ENCODE measurements at places on chromosomes 16 and 17.

DNA sequence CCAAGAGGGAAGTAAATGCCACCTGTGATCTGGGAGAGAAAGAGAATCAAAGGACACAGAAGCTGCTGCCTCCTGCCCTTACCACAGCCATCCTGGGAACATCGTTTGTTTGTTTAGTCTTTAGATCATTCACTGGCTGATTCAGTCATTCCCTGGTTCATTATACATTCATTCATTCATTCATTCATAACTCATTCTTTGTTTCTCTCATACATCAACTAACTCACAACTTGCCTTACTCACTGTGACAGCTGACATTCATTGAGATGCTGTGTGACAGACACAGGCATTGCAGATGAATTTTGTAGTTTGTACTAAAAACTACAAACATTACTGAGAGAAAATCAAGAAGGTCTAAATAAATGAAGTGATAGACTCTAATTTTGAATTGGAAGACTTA is 291.0 kb upstream of the TNRC6C start:
- no peak for DNase-seq

- peak; percentile 81 for DNase-seq
Measured at GRCh38 chr16:66977341-66978113, 10.9 kb upstream of the CES4A start.

DNA sequence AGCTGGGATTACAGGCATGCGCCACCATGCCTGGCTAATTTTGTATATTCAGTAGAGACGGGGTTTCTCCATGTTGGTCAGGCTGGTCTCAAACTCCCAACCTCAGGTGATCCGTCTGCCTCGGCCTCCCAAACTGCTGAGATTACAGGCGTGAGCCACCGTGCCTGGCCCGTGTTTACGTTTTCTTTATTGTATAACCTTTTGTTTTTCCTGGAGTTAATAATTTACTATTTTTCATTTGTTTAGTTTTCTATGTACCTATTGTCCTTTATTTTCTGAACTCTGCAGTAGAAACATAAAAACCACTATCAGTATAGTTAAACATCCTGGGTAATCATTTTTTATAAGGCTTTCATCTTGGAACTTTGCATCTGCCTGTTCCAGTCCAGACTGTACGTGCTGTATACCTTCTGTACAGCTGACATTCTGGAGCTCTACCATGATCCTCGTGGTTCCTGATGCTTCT is 73.6 kb downstream of the PPM1E start:
- DNase-seq, result no peak

GRCh38 chr16:86892509-86892908 is 314.2 kb downstream of the FOXL1 start:
- DNase-seq, result no peak

- no peak for DNase-seq
Measured at GRCh38 chr16:50721549-50722404, 20.1 kb upstream of the CYLD start.

DNA sequence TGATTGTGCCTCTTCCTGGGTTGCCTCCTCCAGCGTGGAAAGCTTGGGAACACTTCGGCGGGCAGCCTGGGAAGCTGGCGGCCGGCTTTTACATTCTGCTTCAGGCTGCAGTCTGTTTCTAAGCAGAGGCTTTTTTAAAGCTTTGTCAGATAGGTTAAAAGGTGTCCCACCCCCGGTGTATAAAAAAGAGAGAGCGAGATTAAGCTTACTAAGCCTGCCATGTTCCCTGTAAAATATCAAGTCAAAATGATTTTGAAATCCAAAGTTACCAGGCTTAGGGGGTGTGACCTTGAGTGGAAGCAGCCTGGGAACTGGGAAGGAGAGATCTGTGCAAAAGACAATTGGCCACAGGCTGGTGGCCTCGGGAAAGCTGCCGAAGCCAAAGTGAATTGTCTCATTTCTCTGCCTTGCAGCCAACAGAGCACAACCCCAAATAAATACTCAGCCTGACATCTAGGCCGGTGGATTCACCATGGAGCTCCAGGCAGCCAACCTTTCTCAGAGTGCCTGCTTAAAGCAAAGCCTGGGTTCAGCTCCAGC is 254.5 kb downstream of the FTO start:
- no peak for DNase-seq

DNA sequence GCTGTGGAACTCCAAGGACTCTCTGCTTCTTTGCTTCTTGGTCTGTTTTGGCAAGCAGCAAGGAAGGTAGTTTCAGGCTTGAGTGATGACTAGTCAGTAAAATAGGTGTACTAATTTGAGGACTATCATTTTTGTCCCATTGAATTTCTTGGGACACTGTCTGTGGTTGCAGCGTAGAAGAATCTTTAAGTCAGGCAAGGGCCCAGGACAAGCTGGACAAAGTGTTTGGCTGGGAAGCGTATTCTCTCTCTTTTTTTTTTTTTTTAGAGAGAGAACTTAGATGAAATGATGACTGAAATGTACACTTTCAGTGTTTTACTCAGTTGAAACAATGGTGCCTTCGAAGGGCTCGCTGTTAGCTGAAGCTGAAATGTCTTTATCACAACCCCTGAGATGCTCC is 105.0 kb downstream of the BANP start:
- no peak for DNase-seq

GRCh38 chr16:11100239-11100750 is 155.7 kb downstream of the SOCS1 start:
- peak; percentile 97 for DNase-seq

DNA sequence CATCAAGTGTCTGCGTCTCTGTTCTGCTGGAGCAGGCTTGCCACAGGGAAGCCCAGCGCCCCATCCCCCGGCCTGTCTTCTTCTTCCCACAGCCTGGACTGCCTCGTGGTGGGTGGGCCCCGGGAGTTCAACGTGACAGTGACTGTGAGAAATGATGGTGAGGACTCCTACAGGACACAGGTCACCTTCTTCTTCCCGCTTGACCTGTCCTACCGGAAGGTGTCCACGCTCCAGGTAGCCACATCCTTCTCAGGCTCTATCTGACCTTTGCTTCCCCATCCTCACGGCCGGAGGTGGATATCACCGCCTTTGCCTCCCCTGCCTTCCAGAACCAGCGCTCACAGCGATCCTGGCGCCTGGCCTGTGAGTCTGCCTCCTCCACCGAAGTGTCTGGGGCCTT is 29.8 kb upstream of the ITGAX start:
- no peak for DNase-seq

GRCh38 chr16:87956365-87957231 is 5.4 kb downstream of the BANP start:
- peak; percentile 47 for DNase-seq

- DNase-seq, result no peak
Measured at GRCh38 chr17:2051933-2052559, 2.9 kb upstream of the HIC1 start.

DNA sequence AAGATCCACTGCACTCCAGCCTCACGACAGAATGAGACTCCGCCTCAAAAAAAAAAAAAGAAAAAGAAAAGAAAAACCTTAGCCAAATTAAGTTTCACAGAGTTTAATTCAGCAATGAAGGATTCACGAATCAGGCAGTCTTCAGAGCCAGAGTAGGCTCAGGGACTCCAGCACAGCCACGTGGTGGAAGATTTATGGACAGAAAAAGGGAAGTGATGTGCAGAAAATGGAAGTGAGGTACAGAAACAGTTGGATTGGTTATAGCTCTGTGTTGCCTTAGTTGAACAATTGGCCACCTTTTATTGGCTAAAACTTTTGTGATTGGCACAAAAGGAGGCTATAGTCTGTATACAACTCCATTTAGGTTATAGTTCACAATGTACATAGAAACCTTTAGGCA is 256.6 kb downstream of the HS3ST3B1 start:
- no peak for DNase-seq

DNA sequence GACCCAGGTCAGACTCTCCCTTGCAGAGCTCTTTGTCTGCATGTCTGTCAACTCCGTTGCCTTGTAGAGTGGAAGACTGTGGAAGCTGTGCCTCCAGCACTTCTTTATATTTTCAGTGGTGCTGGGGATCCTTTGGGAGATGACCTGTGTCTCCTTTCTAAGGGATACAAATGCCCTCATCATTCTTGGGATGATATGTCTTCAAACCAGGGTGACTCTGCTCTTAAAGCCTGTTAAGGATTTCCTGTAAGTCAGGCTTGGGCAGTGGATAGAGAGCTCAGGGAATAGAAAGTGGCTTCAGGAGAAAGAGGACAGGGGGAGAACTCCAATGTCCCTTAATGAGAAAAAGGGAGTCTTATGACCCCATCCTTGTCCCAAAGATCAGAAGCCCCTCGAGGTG is 1.5 kb downstream of the HOXB3 start:
- DNase-seq, result no peak

DNA sequence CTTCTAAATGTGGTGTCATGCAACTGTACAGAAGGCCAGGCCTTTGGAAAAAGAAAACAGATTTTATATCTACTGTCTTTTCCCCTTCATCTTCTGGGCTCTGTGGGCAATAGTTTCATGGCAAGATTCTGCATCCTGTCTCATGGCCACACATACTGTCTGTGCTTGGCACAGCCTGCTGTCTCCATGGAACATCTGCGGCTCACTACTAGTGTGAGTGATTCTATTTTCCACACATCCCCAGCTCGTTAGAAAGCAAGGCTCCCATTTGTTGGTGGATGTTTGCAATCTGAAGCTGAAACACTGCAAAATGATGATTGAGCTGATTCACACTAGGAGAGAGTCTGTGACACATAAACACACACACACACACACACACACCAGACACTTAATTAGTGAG is 32.4 kb downstream of the CACNG3 start:
- no peak for DNase-seq

DNA sequence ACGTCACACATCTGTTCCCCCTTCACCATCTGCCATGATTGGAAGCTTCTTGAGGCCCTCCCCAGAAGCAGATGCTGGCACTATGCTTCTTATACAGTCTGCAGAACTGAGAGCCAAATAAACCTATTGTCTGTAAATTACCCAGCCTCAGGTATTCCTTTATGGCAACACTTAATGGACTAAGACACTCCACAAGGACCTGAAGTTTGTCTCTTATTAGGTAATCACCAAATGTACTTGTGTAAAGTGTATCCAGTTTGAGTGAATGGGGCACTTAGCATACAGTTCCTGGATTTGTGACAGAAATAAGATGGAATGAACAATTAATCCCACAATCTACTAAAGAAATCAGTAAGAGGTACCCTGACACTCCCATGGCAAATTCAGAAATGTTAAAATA is 105.3 kb downstream of the SLC39A11 start:
- no peak for DNase-seq

GRCh38 chr16:84218176-84218823 is 21.5 kb downstream of the KCNG4 start:
- DNase-seq, result no peak

DNA sequence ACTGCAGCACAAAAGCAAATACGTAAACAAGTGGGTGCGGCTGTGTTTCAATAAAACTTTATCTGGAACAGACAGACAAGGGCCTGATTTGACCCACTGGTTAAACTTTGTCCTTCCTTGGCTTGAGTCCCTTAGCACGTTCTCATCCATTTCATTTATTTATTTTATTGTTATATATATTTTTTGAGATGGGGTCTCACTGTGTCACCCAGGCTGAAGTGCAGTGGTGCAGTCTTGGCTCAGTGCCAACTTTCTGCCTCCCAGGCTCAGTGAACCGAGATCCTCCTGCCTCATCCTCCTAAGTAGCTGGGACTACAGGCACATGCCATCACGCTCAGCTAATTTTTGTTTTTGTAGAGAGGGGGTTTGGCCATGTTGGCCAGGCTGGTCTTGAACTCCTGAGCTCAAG is 64.3 kb downstream of the MYH11 start:
- no peak for DNase-seq

DNA sequence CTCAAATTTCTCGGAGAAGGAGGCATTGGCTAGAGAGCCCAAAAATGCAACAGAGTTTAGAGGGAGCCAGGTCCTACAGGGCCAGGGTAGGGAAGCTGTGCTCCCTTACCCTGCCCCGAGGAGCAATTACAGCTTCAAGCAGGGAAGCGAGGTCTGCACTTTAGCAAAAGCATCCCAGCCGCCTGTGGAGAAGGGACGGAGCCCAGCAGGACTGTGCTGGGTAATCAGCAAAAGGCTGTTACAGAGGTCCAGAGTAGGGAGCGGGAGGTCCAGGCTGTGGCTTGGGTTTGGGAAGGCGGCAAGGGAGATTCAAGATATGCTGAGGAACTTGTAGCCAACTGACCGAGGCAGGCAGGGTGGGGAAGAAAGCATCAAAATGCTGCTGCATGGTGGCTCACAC is 162.6 kb downstream of the TMEM132E start:
- DNase-seq, result no peak

DNA sequence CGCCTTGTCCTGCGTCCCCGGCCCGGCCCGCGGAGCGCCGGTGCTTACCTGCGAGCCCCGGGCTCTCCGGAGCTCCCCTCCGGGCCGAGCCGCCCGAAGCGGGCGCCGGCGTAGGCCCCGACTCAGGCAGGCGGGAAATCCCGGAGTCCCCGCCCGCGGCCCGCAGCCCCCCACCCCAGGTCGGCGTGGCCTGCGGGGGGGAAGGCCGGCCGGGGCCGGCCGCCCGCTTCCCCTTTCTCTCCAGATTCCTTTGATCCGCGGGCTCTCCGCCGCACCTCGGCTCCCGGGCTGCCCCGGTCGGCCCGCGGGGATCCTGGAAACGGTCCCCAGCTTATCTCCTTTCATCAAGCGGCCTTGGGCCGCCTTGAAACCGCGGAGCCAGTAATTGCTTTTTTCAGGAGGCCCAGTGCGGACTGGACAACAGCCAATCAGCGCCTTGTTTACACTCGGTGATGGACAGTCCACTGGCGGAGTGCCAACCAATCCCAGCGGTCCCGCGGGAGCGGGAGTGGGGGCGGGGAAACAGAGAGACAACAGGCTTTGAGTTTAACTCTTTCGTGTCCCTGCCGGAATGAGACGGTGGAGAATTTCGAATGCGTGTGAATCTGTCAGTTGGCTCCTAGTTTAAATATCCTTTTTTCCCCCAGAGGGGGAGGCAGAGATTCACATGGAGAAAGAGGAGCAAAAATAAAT is 1.4 kb upstream of the BAHCC1 start:
- DNase-seq, result peak; percentile 100

DNA sequence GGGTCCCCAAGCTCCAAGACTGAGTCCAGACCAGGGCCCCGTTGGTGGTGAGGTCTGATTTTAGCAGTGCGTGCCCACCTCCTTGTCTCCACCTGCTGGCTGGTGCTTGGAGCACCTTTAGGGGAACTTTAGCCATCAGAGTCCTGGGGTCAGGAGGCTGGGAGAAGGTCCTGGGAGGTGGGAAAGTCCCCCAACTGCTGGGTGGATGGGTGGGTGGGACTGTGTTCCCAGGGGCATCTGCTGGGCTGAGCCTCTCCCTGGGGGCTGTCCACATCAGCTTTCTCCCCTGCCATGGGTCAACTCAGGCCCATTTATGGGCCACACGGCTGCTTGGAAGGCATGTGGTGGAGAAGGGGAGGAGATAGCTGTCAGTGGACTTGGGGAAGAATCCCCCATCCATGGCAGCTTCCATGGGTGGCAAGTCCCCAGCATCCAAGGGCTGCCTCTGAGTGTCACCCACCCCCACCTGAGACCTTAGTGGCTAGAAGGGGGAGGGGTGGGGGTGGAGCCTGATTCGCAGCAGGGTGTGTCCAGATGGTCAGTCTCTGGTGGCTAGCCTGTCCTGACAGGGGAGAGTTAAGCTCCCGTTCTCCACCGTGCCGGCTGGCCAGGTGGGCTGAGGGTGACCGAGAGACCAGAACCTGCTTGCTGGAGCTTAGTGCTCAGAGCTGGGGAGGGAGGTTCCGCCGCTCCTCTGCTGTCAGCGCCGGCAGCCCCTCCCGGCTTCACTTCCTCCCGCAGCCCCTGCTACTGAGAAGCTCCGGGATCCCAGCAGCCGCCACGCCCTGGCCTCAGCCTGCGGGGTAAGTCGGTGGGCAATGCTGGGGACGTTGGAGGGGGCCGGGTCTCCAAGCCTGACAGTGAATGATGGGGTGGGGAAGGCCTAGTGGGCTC is at the start of gene TRPV2:
TSS of gene TRPV2 (plus strand) at position 541 of the 894 bp plus-strand sequence. CDS start 2,098 bp downstream, outside the sequence.
- DNase-seq, result no peak
